Panc1 (cell line): ENCODE measurements at places on chromosomes 7 and 10. TPM values are rescaled to one million over a fixed set of nuclear protein-coding genes. Genes with fewer than 3 reads are reported as not detected.

Gene CPN1
- not detected for total RNA-seq

Gene HOXA9
- not detected for total RNA-seq

Gene OR2A42
- total RNA-seq: not detected

Gene IL6
- total RNA-seq: not detected

DNA sequence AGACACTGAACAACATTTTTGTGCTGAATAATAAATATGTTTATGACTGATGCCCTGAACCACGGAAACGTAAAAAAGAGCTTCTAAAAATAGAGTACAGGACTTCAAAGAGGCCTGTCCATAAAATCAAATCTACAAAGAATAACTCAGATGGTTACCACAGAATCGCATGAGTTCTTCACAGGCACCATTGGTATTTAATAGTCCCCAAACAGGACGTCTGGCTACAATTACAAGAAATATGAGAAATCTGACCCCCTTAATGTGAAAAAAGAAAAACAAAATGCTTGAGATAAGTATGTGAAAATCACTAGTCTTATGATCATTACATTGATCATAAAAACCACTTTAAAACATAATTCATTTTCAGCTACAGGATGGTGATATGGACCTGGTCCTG, 20.8 kb downstream of the CYTH3 start:
- H3K27me3 ChIP-seq: no peaks in the 10 kb centered on the region
- no peak overlapping the region for H3K4me3 ChIP-seq
- no peak overlapping the region for H3K27ac ChIP-seq
- H3K36me3 ChIP-seq: no peaks in the 10 kb centered on the region
- H3K4me1 ChIP-seq: peaks cover 14% of the 10 kb centered on the region

DNA sequence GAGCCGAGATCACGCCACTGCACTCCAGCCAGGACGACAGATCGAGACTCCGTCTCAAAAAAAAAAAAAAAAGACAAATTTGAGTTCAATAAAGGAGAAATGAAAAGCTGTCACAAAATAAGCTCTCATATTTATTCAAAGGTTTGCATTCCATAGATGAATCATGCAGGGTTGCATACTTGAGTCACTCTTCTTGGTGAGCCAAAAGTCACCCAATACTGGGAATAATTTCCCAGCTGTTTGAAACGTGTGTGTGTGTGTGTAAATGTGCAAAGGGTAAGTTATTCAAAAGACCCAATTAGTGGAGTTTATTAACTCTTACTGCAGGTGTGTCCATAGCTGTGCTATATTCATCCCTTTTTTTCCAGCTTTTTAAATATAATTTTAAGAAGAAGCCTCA, 297.7 kb downstream of the CCDC3 start:
- no peaks in the 10 kb centered on the region for H3K36me3 ChIP-seq
- DNase-seq: no peak
- H3K27ac ChIP-seq: no peak overlapping the region
- H3K4me3 ChIP-seq: no peak overlapping the region

DNA sequence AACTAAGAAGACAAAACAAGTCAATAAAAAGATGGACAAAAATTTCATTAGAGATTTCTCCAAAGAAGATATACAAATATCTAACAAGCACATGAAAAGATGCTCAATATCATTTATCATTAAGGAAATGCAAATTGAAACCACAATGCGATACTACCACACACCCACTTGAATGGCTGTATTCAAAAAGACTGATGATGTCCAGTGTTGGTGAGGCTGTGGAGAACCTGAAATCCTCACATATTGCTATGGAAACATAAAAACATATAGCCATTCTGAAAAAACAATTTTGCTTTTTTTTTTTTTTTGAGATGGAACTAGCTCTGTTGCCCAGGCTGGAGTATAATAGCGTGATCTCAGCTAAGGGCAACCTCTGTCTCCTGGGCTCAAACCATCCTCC, 124.1 kb upstream of the LAMB4 start:
- DNase-seq: no peak
- H3K27ac ChIP-seq: no peak overlapping the region
- H3K36me3 ChIP-seq: no peaks in the 10 kb centered on the region
- H3K4me3 ChIP-seq: no peak overlapping the region

Gene MMP21
- not detected for total RNA-seq

DNA sequence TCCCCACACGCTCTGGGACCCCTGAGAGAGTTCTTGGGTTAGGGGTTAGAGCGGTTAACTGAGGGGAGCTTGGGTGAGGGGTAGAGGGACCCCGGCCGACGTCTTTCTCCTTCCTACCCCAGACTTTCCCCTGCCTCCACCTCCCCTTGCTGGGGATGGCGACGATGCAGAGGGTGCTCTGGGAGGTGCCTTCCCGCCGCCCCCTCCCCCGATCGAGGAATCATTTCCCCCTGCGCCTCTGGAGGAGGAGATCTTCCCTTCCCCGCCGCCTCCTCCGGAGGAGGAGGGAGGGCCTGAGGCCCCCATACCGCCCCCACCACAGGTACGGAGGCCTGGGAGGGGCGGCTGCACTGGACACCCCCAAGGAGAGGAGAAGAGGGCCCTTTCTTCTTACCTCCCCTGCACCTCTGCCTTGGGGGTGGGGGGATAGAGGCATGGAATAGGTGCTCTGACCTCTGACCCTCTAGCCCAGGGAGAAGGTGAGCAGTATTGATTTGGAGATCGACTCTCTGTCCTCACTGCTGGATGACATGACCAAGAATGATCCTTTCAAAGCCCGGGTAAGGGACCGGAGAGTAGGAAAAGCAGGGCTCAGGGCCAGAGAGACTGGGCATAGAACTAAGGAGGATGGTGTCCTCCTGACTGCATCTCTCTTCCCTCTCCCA, 1.1 kb downstream of the ZYX start:
- H3K4me3 ChIP-seq: peak overlapping the region; percentile 80
- H3K27me3 ChIP-seq: no peaks in the 10 kb centered on the region
- peaks cover 12% of the 10 kb centered on the region; the same call in 1 of the 2 replicates for H3K4me1 ChIP-seq
